ENCODE measurements at places on chromosomes 3 and 15.

DNA sequence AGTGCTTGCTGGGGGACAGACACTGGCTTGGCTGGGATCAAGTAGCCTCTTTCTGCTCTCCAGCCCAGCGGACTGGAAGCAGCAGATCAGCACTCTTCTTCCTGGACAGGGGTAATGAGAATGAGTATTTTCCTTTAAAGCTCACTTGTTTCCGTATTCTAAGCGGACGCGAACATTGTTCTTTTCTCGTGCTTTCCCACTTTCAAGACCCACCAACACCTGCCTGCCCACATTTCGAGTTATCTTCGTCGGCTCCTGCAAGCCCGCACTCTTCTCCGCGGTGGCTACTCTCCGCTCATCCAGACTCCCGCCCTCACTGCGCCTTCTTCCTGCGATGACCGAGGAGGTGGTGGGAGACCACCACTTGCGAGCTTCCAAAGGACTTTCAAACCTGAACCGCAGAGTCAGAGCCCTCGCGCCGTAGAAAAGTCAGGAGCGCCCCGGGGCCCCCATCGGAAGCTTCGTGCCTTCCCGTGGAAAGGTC lies 1.6 kb upstream of the PPM1L start:
- DNase-seq = peak; percentile 87

- no peak for DNase-seq
Measured at GRCh38 chr15:88617031-88617722, 4.0 kb upstream of the AEN start.

- no peak for DNase-seq
Measured at GRCh38 chr3:160719710-160720109, 36.3 kb upstream of the PPM1L start.

DNA sequence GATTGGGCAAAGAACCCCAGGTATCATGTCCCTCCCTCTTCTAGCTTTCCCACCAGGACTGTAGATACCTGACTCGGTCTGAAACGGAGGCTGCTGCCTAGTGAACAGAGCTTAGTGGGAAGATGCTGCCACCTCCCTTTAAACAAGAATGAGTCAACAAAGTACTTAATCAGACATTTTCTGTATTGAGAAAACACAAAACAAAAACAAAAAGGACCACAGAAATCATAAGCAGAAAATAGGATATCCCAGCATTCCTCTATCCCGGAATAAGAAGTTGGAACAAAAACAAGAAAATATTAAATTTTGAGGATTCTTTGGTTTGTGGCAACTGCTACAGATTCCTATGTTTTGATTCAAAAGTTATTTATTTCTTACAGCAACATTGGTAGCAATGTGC lies 51.7 kb upstream of the COL8A1 start:
- no peak for DNase-seq

GRCh38 chr3:57256844-57257243 lies 29.3 kb downstream of the APPL1 start:
- DNase-seq = no peak

DNA sequence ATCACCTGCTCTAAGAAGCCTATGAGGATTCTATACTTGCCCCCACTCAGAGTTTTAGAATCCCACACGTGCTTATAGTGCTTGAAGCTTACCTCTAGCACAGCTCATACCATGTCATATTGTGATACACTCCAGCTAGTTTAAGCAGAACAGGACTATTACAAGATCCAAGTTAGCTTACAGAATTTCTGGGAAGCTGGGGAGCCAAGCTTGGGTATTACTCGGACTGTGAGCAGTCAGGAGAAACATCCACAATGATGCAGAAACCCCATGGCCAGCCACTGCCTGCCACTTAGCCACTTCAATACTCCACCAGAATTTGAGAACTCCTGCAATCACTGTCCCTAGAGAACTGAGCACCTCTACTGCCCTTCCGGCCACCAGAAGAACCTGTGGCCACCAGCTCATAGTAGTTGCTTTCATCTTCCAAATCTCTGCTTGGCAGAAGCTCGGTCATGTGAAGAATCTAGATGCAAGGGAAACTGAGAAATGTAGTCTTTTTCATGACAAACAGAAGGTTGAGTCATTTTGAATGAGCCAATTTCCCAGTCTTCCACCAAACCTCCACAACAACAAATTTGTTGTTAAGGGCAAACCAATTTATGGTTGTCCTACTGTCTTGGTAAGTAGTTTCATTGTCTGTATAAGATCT lies 27.7 kb upstream of the SSR3 start:
- no peak for DNase-seq

- DNase-seq = no peak
Measured at GRCh38 chr3:151156618-151157216, 46.3 kb downstream of the GPR171 start.

- DNase-seq = no peak
Measured at GRCh38 chr3:144341471-144341870, 369.8 kb downstream of the DIPK2A start.

GRCh38 chr3:171428321-171428787 lies 31.9 kb downstream of the TNIK start:
- DNase-seq = no peak

DNA sequence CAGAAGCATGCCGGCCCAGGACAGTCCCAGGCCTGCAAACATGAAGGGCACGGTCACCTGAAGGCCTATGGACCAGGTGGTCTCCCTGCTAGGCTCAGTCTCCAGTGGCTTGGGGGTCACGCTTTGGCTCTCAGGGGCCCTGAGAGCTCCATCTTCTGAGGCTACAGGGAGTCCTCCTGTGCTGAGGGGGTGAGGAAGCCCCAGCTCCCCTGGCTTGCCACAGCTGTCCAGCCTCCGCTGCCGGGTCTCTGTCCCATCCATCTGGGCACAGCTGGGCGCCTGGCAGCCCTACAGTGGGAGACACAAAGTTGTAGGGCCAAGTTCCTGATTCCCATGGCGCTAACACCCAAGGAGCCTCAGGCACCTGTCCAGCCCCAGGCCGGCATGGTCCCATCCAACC lies 16.0 kb downstream of the SLC41A3 start:
- peak; percentile 73 for DNase-seq

- no peak for DNase-seq
Measured at GRCh38 chr3:126028096-126028495, 55.8 kb downstream of the SLC41A3 start.

- DNase-seq = no peak
Measured at GRCh38 chr3:113571360-113571759, 39.0 kb downstream of the SIDT1 start.

DNA sequence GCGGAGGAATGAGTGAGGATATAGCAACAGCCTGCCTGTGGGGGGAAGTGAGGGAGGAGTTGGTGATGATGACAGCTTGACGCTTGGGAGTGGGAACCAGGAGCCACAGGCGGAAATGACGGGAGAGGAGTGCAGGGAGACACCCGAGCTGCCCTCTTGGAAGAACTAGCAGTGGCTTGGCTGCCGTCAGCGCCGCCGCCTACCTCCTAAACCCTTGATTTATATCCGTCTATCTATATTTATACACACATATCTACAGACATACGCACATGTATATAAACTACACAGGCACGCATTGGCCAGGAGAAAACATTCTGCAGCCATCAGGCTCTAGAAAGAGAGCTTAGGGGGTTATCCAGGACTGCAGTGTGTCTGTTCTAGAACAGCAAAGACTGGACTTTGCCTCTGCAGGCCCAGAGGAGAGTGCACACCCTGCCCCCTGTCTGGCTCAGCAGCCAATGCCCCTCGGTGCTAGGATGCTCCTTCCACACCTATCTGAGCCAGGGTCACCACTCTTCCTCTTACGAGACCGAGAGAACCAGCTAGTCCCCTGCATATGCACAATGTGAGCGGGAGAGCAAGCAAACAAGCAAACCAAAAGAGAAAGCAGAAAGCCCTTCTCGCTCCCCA lies 45.3 kb upstream of the MAGEF1 start:
- DNase-seq = no peak

DNA sequence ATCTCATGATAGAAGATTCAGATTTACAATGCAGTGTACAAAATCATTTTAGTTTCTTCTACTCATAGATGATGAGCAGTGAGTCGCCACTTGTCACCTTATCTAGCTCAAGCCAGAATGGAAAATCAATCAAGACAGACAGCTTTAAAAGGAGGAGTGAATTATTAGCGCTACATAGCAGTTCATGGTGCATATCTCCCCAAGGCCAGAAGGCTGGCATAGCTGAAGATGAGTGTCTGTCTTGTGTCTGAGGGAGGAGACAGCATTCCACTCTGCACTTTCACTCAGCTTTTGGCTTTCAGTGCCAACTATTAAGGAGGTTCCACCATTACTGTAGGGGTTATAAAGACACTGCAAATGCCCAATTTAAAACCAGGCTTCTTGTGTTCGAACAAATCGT lies 804.1 kb upstream of the LMCD1 start:
- DNase-seq = no peak

- DNase-seq = no peak
Measured at GRCh38 chr3:19967812-19968211, 20.9 kb downstream of the RAB5A start.

- no peak for DNase-seq
Measured at GRCh38 chr3:108403198-108403597, 106.8 kb downstream of the HHLA2 start.

- no peak for DNase-seq
Measured at GRCh38 chr3:177377166-177377565, 179.9 kb upstream of the TBL1XR1 start.

DNA sequence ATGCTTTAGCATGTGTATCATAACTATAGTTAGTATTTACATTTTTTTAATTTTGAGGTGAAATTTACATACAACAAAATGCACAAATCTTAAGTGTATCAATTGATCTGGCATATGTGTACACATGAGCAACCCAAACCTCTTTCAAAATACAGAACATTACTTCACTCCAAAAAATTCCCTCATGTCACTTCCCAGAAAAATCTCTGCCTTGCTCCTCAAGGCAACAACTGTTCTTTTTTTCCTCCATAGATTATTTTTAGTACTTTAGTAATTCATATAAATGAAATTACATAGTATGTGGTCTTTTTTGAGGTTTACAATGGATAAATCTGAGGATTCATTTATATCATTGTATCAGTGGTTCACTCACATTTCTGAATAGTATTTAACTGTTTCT lies 84.9 kb downstream of the TRIM42 start:
- DNase-seq = no peak

DNA sequence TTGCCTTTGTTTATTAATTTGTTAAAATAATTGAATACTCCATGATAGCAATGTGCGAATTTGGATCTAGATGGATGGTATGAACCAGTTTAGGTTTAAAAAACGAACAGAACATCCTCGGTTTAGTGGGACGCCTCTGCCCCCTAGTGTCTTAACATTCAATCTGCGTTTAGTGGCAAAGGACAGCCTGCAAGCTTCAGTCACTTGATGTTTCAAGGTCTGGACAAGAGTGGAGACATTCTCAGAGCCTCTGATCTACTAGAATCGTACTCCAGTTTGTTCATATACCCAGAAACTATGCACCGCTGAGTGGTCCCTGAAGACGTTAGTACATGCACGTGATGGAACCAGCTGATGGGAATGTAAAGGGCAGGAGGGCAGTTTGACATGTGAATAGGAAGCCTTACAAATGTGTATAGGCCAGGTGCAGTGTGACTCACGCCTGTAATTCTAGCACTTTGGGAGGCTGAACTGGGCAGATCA lies 17.8 kb upstream of the ATP13A4 start:
- no peak for DNase-seq

- DNase-seq = no peak
Measured at GRCh38 chr3:131501949-131502348, 822 bp downstream of the MRPL3 start.

DNA sequence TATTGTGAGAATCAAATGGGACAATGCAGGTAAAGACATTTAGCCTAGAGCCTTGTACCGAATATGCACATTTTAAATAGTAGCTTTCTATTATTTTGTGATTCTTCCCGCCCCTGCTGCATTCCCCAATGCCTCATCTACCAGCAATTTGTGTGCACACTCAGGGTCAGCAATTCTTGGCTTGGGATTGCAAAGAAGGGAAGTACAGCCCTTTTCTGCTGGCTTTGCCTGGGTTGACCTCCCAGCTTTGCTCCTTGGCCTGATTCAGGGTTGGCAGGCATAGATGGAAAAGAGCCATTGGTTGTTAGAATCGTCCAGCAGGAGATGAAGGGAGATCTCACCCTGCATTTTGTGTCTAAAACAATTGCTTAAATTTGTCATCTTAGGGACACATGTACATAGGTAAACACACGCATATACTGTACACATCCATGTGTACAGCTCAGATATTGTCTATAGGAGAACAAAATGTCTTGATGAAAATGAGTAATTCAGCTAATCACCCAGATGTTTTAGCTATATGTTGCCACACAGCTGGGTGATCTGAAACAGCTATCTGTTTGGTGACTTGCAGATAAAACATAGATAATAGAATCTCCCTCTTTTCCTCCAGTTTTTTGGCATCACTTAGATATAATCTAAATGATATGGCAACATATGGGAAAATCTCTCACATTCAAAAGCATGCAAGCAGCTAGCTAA lies 340.9 kb upstream of the TBL1XR1 start:
- no peak for DNase-seq

DNA sequence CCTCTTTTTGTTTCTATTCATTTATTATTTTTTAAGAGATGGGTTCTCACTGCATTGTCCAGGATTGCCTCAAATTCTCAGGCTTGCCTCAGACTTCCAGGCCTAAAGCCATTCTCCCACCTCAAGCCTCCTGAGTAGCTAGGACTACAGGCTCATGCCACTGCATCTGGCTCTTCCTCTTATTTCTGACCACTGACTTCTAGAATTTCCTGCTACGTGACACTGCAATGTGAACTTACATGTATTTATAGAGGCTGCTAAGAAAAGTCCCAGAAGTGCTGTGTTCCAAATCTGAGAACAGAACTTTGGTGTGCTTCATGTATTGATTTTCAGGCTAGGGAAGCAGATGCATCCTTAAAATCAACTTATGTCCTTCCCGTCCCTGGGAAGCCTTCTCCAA lies 407.4 kb downstream of the RSL24D1 start:
- no peak for DNase-seq

DNA sequence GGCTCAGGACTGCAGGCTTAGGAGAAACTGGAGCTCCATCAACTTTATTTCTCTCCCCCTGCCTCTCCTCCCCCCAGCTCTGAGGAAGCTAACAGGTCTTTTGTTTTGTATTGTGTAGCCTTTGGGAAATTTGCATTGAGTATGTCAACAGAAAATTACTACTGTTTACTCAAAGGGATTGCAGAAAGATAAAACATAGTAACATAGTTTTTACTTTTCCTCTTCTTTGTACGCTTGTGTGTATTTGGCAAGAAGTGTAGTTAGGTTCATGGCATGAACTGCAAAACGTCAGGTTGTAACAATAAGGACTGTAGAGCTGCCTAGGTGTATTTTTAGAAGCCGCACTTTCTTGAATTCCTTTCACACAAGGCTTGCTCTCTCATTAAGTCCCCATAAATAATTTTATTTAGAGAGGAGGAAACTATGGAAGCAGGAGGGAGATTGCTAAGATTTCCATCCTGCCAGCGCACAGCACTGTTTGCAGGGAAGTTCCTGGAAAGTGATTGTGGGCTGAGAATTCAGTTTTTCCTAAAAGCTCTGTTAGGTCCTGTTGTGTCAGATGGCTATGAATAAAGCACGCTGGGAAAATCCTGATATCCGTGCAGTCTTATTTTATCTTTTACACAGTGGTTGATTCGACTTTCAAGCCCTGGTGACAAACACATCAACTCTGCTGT lies 21.1 kb upstream of the SATB1 start:
- DNase-seq = no peak
